ENCODE measurements at places on chromosomes 7 and 10.

GRCh38 chr10:78451592-78451991, 417.9 kb downstream of the RPS24 start:
- no peak for DNase-seq

- peak; percentile 45 for DNase-seq
These were observed 43.2 kb downstream of the HTRA1 start for GRCh38 chr10:122504610-122504950.

- no peak for DNase-seq
These were observed 727.3 kb downstream of the AUTS2 start for GRCh38 chr7:70325509-70326101.

DNA sequence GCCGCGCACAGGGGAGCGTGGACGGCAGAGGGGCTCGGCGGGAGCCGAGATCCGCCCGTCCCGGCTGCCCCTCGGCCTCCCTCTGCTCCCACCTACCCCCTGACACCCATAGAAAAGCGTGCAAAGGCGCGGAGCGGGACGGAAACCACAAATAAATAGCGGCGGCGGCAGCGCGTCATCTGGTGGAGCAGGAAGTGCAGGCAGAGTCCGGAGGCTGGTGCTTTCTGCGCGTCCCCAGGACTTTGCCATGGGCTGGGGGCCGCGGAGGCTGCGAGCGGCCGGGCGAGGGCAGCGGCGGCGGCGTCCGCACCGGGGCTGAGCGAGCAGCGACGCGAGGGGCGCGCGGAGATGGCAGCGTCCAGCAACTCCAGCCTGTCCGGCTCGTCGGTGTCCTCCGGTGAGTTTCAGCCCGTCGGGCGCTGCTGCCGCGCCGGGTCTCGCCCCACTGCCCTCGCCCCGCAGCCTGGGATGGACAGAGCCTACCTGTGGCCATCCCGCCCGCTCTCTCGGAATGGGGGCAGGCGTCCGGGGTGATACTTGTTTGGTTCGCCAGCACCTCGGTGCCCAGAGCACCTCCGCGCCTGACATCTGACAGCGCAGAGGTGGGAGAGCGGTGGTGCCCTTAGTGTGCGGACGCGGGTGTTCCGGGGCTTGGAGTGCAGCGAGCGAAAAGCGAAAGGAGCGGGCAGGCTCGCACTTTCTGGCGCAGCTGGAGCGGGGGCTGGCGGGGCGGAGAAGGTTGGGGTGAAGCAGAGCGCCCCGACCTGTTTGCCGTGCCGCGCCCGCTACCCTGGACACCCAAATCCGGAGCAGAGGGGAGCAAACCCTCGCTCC, at the start of gene CHN2:
CHN2 (plus strand) TSS at position 182 of the 834 bp plus-strand sequence.
- DNase-seq: peak; percentile 18

- DNase-seq: no peak
These were observed 78.1 kb downstream of the CALN1 start for GRCh38 chr7:72334066-72334465.

GRCh38 chr10:69290993-69291392, 12.7 kb downstream of the HK1 start:
- DNase-seq: no peak

DNA sequence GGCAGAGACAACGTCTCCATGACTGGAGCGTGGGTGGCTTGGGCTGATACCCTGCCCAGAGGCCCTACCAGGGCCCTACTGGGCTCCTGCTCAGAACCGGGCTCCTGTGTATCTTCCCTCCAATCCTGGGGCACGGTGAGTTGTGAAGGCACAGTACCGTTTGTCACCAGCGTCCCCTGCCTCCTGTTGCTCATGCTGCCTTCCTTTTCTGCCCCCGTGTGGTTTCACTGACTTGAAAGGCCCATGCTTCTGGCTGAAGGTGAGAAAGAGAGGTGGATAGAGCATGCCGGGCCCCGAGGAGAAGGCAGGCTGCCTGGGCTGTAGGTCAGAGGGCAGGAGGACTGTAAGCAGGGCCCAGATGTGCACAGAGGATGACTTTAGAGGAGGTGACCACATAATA, 9.1 kb upstream of the DMBT1 start:
- no peak for DNase-seq

- no peak for DNase-seq
These were observed 16.7 kb downstream of the LSMEM1 start for GRCh38 chr7:112497481-112497880.

DNA sequence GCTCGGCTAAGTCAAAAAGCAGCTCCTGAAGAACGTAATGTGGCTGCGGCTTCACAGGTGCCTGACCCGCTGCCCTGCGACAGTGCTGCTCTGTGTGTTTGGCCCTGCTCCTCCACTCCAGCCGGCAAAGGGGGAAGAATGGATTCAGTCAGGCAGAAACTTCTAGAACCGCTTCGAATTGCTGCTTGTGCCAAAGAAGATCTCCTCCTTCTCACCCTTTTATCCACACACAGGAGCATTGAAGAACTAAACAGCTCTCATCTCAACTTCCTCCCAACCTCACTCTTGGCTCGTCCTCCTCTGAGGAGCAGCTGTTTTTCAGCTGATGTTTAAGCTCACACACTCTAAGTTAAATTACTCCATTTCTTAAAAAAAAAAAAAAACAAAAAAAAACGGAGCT, 651.4 kb downstream of the INHBA start:
- no peak for DNase-seq

GRCh38 chr7:106047818-106048705, 64.0 kb downstream of the SYPL1 start:
- no peak for DNase-seq

DNA sequence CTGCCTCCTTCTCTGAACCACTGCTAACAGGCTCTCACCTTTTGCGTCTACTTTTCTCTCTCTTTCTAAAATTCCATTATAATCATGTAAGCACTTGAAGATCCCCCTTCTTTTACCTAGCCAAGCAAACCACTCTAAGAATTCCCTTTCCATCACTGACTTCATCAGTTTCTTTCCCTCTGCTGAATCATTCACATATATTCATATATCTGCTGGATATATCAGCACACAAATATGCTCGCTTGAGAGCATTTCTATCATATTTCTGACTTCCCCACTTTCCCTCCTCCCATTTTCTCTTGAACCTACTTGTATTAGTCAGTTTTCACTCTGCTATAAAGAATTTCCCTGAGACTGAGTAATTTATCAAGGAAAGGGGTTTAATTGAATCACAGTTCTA, 84.2 kb upstream of the LRRN3 start:
- no peak for DNase-seq

- no peak for DNase-seq
These were observed 22.0 kb upstream of the OPALIN start for GRCh38 chr10:96380821-96381220.

- no peak for DNase-seq
These were observed 402.8 kb downstream of the DNAJB6 start for GRCh38 chr7:157739650-157740049.

DNA sequence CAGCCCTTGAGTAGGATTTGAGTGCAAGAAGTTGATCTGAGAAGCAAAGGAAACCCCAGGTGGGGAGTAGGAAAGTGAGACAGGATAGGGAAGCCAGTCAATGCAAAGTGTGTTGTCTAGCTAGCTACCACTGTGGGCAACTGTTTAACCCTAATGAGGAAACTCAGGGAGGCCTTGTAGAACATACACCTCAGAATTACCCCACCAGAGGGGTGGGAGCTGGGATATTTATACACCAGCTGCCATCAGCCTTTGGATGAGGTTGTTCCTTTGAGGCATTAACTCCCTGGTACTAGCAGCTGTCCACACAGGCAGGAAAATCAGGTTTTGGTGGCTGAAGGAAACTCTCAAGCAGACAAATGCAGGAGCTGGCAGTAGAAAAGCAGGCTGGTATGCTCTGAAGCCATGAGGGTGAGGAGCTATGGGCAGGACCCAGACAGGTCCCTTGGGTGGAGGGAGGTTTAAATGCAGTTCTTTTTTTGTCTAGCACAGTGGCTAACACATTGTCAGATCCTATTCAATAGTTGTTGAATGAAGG, 60.1 kb upstream of the ARID5B start:
- no peak for DNase-seq

GRCh38 chr7:8042796-8043535, 74.4 kb downstream of the GLCCI1 start:
- DNase-seq: no peak

- DNase-seq: no peak
These were observed 565.3 kb downstream of the PHTF2 start for GRCh38 chr7:78363866-78364265.

DNA sequence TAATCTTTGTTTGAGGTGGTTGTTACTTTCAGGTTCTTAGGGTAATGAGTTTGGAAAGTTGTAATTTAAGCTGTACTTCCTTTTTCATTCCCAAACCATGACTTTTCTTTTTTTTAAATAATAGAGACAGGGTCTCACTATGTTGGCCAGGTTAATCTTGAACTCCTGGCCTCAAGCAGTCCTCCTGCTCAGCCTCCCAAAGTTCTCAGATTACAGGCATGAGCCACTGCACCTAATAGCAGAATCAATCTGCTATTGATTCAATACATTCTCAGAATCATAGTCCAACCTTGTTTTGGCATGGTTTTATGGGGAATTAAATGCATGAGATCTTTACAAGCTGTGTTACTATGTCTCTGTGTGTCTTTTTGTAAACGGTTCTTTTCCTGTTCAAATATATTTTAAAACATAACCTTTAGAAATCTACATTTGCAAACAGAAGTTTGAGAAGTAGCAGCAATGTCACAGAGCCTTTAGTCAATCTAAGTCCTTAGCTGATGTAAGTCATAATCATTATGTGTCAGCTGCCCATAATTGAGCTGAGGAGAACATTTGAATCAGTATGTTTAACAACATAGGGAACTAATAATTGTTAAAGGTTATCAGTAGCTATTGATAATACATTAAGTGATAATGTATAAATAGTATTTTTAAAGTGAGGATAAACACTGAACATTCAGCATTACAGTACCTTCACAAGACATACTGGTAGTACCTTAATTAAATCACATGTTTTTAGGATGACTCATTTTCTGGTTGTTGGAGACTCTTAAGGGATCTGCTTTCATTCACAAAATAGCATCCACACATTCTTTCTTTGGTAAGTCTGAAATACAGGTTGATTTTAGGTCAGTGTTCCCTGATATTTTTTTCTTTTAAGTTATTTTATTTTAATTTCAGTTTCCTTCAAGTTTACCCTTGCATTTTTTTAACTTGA, 8.8 kb downstream of the INPP5F start:
- no peak for DNase-seq

DNA sequence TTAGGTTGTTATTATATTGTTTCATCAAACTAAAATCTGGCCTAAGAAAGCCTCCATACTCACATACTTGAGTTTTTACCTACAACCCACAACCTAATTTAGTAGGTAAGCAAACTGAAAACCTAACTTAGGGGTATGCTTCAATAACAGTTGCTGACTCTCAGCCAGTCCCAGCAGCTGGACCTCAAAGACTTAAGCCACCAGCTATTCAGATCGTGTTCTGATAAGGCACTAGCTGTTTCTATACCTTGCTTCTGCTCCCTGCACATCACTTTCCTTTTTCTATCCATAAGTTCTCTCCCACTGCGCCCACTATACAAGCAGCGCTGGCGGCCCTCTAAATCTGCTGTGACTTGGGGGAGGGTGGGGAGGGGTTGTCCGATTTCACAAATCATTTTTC, 42.3 kb downstream of the SUGCT start:
- no peak for DNase-seq

GRCh38 chr10:101830322-101831168, 12.3 kb upstream of the OGA start:
- DNase-seq: peak; percentile 61

GRCh38 chr10:72320676-72321247, 34.0 kb downstream of the DNAJB12 start:
- DNase-seq: peak; percentile 92

- no peak for DNase-seq
These were observed 6.7 kb downstream of the DDC start for GRCh38 chr7:50558294-50559053.

DNA sequence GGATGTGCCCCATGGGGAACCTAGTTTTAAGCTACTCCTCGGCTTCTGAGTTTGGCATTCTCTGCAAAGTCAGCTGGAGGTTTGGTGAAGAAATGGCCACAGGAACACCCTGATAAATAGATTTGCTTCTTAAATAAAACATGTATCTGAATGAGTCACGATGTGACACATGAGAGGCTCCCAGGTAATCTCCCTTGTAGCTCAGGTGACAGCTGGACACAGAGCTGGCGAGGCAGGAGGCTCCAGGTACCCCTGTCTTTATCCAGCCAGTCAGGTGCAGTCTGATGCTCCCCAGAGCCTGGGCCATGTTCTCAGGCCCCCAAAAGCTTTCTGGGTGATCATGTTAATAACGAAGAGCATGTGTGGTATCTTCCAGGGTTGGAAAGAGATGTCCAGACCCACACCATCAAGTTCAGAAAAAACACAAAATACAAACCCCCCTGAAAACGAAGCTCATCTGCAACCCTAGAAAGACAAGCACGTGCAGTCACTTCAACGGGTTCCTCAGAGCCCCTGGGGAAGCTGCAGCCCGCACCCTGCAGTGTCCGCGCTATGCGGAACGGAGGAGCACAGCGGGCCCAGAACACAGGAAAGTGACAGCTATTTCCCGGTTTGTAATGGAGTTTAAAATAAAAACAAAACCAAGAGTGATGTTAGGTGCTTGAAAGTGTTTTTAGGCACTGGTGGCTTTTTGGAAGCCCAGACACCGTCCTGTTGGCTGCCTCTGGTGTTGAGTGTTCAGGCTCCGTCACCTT, 69.4 kb downstream of the ZRANB1 start:
- DNase-seq: no peak

GRCh38 chr10:92038949-92039348, 115.4 kb downstream of the BTAF1 start:
- no peak for DNase-seq

DNA sequence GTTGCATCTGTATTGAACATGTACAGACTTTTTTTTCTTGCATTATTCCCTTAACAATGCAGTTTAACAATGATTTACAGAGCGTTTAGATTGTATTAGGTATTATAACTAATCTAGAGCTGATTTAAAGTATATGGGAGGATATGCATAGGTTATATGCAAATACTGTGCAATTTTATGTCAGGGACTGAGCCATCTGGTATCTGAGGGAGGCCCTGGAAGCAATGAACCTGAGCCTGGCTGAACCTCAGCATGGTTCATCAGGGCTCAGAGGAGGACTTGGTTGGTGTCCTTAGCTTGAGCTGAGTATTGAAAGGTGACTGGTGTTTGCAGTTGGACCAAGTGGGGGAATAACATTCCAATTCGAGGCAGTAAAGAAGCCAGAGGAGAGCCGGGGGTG, 4.8 kb downstream of the ADCK2 start:
- DNase-seq: no peak
